ENCODE measurements at places on chromosomes 11 and 22. TPM values are rescaled to one million over a fixed set of nuclear protein-coding genes. Genes with fewer than 3 reads are reported as not detected.
A peak's percentile ranks its signal among the peaks of the same experiment; 100 is the strongest.

GRCh38 chr11:114084414-114084813 is 24.9 kb downstream of the ZBTB16 start:
- DNase-seq, result no peak

Gene LRRN4CL
- total RNA-seq, result not detected

Gene DBX1
- not detected for total RNA-seq

GRCh38 chr22:46058591-46059519 is 81.9 kb upstream of the WNT7B start:
- no peak for DNase-seq

GRCh38 chr11:2193099-2193887 is 21.7 kb upstream of the TH start:
- no peak for DNase-seq

GRCh38 chr11:17633987-17634775 is 85.2 kb upstream of the MYOD1 start:
- no peak for DNase-seq

GRCh38 chr11:71329165-71329510 is 76.8 kb upstream of the SHANK2 start:
- no peak for DNase-seq

Gene RCE1
- 41.7 TPM for total RNA-seq

GRCh38 chr22:50522806-50523438 is 2.5 kb downstream of the SCO2 start:
- DNase-seq, result no peak

Gene ZP1
- total RNA-seq, result not detected

GRCh38 chr11:2661173-2662023 is 38.4 kb downstream of the KCNQ1OT1 start:
- DNase-seq, result no peak

DNA sequence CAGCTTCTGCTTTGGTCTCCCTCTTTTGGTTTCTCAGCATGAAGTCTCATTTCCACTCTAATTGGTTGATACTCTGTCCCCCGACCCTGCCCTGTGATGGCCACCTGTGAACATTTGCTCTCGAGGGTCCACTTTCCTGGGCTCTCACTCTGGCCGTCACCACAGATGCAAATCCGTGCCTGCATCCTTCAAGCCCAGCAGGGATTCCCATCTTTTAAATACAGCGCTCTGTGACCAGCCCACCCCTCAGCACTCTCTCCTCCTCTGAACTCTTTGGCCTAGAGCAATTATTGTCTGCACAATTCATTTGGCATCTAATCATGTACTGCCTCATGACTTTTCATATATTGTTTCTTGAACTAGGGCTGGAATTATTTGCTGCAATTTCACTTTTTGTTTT is 26.0 kb downstream of the PKNOX2 start:
- DNase-seq, result no peak

GRCh38 chr11:117796872-117797529 is at the start of gene DSCAML1:
DSCAML1 (minus strand) TSS chr11:117797216; CDS start chr11:117797079, 137 bp downstream.
- no peak for DNase-seq

- peak; percentile 10 for DNase-seq
Observed at GRCh38 chr11:110472858-110473257, 43.1 kb downstream of the FDX1 start.

GRCh38 chr22:24209687-24210086 is 28.4 kb downstream of the SUSD2 start:
- no peak for DNase-seq

DNA sequence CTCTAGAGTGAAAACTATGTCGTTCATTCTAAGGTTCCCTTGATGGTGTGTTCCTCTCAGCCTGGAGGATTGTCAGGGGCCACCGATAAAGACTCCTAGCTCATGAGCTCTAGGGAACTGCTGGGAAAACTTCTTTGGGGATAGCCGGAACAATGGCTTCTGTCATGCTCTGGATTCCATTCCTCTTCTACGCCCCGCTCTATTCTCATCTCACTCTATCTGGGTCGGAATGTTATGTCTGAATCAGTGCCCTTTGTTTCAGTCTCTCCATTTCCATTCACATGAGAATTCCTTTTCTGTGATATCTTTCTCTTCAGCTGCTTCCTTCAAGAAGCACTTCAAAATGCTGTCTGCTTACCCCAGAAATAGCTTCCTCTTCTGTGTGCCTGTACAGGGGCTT is 16.9 kb upstream of the SLCO2B1 start:
- DNase-seq, result no peak

DNA sequence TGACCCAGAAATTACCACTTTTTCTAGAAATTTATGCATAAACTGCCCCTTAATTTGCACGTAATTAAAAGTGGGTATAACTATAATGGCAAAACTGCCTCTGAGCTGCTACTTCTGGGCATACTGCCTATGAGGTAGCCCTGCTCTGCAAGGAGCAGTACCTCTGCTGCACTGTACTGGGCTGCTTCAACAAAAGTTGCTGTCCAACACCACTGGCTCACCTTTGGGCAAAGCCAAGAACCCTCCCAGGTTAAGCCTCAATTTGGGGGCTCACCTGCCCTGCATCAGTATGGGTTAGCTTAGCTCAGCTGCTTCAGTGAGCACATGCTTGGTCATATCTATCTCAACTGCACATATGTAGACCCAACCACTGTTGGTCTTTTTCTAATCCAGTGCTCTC is 4.5 kb downstream of the DMC1 start:
- DNase-seq, result no peak

DNA sequence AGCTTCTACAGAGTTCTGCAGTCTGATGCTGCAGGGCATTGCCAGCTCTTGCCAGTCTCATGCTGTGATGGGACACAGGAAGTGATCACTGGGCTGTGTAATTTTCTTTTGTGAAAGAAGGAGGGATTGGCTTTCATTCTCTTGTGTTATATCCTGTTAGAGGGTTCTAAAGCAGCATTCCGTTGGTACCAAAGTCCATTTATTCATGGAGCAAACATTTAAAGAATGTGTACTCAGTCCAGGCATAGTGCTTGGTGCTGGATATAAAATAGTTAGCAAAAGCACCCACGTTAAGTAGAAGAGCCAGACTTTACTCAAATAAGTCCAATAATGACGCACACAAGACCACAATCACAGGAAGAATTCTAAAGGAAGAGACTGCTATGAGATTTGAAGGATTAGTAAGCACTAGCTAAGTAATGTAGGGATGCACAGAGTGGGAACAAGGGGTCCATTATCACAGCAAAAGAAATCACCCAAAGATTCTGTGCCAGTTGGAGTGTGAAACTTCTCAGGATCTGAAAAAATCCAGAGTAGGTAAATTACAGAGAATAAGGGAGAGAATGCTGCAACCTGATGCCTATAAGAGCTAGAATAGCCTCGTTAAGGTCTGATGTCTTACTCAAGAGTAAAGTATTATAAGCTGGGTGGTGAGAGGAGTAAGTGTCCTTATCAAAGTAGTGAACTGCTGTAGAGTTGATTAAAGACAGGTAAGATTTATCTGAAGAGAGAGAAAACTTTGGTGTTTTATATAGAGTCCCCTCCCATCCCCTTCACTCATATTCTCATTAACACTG is 728.3 kb downstream of the METTL15 start:
- DNase-seq, result peak; percentile 99

Gene C22orf31
- total RNA-seq, result not detected

Gene GRIK4
- total RNA-seq, result 0.06 TPM

DNA sequence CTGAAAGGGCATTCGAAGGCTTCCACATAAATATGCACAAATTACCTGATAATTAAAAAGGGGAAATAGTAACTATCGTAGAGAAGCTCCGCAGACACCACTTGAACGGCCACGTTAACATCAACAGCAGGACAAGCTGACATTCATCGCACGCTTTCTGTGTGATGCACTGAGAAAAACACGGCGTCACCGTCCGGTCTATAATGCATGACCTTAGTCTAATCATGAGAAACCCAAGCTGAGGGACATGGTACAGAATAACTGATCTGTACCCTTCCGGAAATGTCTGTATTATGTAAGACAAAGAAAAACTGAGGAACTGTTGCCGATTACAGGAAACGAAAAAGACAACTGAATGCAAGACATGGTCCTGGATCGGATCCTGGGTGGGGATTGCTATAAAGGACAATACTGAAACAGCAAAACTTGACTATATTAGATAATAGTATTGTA is 678 bp upstream of the RANGAP1 start:
- no peak for DNase-seq

GRCh38 chr11:65489035-65489705 is 9.7 kb upstream of the MALAT1 start:
- DNase-seq, result no peak

GRCh38 chr11:12026331-12027211 is 18.1 kb upstream of the DKK3 start:
- no peak for DNase-seq

GRCh38 chr22:46528121-46528610 is 9.3 kb downstream of the CELSR1 start:
- peak; percentile 85 for DNase-seq

Gene CASP4
- total RNA-seq, result 27.6 TPM

GRCh38 chr22:31972180-31972579 is 27.8 kb downstream of the YWHAH start:
- no peak for DNase-seq

DNA sequence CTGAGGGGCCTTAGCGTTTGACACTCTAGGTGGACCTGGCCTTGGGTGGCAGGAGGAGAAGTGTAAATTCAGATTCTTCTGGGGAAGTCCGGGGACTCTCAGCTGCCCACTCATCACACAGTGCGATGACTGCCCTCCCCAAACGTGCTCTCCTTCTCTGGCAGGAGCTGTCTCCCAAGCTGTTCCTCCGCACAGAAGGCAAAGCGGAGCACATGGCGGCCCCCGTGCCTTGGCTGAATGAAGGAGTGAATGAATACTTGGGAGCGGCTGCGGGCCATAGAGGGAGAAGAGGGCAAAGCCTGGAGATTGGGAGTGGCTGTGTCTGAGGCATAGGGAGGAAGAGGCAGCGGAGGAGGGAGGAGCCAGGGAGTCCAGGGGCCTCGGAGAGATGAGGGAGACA is 6.9 kb upstream of the NAA40 start:
- no peak for DNase-seq

DNA sequence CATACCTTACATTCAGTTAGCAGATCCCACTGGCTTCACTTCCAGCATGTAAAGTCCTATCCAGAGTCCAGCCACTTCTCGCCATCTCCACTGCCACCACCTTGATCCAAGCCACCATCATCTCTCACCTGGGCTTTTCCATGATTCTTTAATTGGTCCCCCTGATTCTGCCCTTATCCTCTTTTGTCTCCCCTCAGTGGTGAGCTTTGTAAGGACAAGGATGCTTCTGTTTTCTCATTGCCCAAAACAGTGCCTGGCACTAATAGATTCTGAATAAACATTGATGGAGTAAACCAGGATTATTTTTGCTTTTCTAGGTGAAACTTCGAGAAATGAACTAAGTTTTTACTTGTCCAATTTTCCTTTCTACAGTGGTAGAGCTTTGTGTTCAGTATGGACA is 4.4 kb downstream of the POLA2 start:
- no peak for DNase-seq
